Kidney (tissue), 22 donors: ENCODE measurements at places on chromosomes 4 and X. TPM values are rescaled to one million over a fixed set of nuclear protein-coding genes. Genes with fewer than 3 reads are reported as not detected.
A peak's percentile ranks its signal among the peaks of the same experiment; 100 is the strongest.

DNA sequence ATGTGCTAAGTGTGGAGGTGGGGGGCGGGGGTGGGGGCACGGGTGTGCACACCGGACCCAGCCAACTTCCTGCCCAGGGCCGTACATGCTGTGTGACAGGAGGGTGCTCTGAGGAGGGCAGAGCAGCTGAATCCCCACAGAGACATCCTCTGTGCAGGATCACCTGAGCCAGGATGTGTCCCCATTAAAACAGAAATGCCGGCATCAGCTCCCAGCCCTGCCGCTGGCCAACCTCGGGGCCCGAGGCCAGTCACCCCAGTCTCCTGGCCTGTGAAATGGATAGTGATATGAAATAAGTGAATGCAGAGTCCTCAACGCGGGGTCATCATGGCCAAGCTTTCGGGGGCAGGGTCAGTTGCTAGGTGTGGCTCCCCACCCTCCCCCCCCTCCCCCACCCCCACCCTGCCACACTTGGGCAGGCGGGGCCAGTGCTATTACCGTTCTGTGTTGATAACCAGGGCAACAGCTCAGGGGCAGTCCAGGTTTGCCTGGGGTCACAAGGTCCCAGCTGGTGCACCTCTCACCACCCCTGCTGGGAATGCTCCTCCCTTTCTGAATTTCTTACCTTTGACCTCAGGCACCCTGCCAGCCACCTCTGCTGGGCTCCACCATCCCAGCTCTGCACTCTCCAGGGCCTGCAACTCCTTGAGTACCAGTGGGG, 227.2 kb upstream of the PSAPL1 start:
- no peak for DNase-seq
- H3K4me1 ChIP-seq = no peaks in the 10 kb centered on the region
- H3K27ac ChIP-seq = no peak overlapping the region
- no peaks in the 10 kb centered on the region for H3K27me3 ChIP-seq
- H3K36me3 ChIP-seq = no peaks in the 10 kb centered on the region

- H3K27me3 ChIP-seq = no peaks in the 10 kb centered on the region
- H3K27ac ChIP-seq = no peak overlapping the region
- no peaks in the 10 kb centered on the region for H3K36me3 ChIP-seq
- DNase-seq = no peak
These were observed 189.8 kb upstream of the PSAPL1 start for GRCh38 chr4:7624396-7624980.

GRCh38 chrX:110732266-110732665, 63.4 kb downstream of the CHRDL1 start:
- H3K4me3 ChIP-seq = no peak overlapping the region
- no peak for DNase-seq

DNA sequence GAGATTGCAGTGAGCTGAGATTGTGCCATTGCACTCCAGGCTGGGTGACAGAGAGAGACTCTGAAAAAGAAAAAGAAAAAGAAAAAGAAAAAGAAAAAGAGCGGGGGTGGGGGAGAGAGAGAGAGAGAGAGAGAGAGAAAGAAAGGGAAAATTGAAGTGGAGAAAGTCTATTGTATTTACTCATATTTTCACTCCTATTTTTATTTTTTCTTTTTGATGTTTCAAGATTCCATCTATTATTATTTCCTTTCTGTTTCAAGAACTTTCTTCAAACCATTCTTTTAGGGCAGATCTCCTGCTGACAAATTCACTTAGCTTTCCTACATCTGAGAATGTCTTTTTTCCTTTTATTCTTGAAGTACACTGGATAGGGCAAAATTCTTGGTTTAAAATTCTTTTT, 57.5 kb upstream of the HDAC8 start:
- H3K27me3 ChIP-seq = no peaks in the 10 kb centered on the region
- no peak overlapping the region for H3K4me3 ChIP-seq
- no peak for DNase-seq
- no peaks in the 10 kb centered on the region for H3K36me3 ChIP-seq
- H3K27ac ChIP-seq = no peak overlapping the region

DNA sequence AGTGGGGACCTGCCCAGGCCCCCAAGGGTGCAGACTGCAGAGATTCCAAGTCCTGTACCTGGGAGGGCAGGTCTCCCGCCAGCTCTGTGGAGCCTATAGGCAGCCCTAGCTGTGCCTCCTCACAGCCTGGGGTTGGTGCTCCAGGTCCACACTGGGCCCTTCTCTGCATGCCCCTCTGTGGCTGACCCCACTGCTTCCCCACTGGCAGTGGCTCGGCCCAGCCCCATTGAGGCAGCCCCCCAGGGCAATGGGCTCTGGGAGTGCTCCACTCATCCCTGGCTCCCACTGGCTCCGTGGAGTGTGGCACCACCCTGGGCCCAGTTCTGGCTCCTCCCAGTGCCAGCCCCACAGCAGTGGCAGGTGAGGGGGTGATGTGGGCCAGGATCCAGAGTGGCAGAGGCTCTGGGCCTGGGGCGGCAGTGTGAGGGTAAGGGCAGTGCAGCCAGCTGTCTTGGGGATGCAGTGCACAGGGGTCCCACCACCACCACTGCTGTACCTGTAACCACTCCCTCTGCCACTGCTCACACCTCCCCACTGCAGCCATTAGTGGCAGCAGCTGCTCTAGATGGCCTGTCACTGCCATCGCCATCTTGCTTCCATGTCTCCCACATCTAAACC, 312.2 kb downstream of the GPM6A start:
- no peak overlapping the region for H3K27ac ChIP-seq
- H3K27me3 ChIP-seq = no peaks in the 10 kb centered on the region
- H3K4me1 ChIP-seq = no peaks in the 10 kb centered on the region
- DNase-seq = no peak
- H3K4me3 ChIP-seq = no peak overlapping the region

- no peaks in the 10 kb centered on the region for H3K36me3 ChIP-seq
- H3K4me3 ChIP-seq = no peak overlapping the region
- H3K4me1 ChIP-seq = peaks cover 6% of the 10 kb centered on the region
- H3K27me3 ChIP-seq = peaks cover 51% of the 10 kb centered on the region
- peak; percentile 35 for DNase-seq
These were observed 139.1 kb upstream of the ZIC3 start for GRCh38 chrX:137426695-137427425.

- no peak overlapping the region for H3K4me3 ChIP-seq
- peaks cover 7% of the 10 kb centered on the region for H3K4me1 ChIP-seq
- no peaks in the 10 kb centered on the region for H3K27me3 ChIP-seq
- peaks cover 64% of the 10 kb centered on the region for H3K36me3 ChIP-seq
- peak; percentile 80 for DNase-seq
These were observed 54.0 kb downstream of the JADE1 start for GRCh38 chr4:128863312-128864075.

GLRA2 gene
- not detected for polyA plus RNA-seq

AMOT gene
- polyA plus RNA-seq = 5.5 TPM

GCNA gene
- polyA plus RNA-seq = 1.6 TPM
